Esophagus squamous epithelium (tissue), 5 donors: ENCODE measurements at places on chromosomes 16 and 17.

- no peaks in the 10 kb centered on the region for H3K4me1 ChIP-seq
- no peaks in the 10 kb centered on the region for H3K36me3 ChIP-seq
- no peaks in the 10 kb centered on the region for H3K27me3 ChIP-seq
- no peak overlapping the region for H3K4me3 ChIP-seq
- H3K27ac ChIP-seq = no peak overlapping the region
Observed at GRCh38 chr17:37708616-37709212, 36.1 kb downstream of the HNF1B start.

- H3K4me3 ChIP-seq = no peak overlapping the region
- no peak overlapping the region for H3K27ac ChIP-seq
- no peaks in the 10 kb centered on the region for H3K36me3 ChIP-seq
- H3K27me3 ChIP-seq = no peaks in the 10 kb centered on the region
Observed at GRCh38 chr17:18961634-18962493, 9.9 kb downstream of the SLC5A10 start.

DNA sequence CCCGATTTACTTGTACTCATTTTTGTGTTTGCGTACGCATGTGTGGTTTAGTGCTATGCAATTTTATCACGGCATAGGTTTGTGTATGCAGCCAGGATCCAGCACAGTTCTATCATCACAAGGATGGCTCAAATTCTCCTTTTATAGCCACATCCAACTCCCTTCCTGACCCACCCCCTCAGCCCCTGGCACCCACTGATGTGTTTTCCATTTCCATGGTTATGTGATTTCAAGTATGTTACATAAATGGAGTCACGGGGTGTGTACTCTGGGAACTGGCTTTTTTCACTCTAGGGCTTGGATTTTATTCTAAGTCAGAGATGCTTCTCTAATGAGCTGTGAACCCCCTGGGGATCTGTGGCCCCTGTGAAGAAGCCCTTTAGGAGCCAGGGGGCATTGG is 16.8 kb downstream of the IL4R start:
- H3K27ac ChIP-seq = peak overlapping the region; percentile 100
- no peaks in the 10 kb centered on the region for H3K27me3 ChIP-seq
- H3K36me3 ChIP-seq = peaks cover 14% of the 10 kb centered on the region
- H3K4me3 ChIP-seq = no peak overlapping the region
- DNase-seq = no peak

GRCh38 chr16:30699615-30700099 is 686 bp downstream of the SRCAP start:
- H3K27ac ChIP-seq = peak overlapping the region; percentile 100
- peaks cover 4% of the 10 kb centered on the region for H3K4me1 ChIP-seq
- peak overlapping the region; percentile 91 for H3K4me3 ChIP-seq
- H3K27me3 ChIP-seq = no peaks in the 10 kb centered on the region
- H3K36me3 ChIP-seq = peaks cover 37% of the 10 kb centered on the region
- DNase-seq = no peak

DNA sequence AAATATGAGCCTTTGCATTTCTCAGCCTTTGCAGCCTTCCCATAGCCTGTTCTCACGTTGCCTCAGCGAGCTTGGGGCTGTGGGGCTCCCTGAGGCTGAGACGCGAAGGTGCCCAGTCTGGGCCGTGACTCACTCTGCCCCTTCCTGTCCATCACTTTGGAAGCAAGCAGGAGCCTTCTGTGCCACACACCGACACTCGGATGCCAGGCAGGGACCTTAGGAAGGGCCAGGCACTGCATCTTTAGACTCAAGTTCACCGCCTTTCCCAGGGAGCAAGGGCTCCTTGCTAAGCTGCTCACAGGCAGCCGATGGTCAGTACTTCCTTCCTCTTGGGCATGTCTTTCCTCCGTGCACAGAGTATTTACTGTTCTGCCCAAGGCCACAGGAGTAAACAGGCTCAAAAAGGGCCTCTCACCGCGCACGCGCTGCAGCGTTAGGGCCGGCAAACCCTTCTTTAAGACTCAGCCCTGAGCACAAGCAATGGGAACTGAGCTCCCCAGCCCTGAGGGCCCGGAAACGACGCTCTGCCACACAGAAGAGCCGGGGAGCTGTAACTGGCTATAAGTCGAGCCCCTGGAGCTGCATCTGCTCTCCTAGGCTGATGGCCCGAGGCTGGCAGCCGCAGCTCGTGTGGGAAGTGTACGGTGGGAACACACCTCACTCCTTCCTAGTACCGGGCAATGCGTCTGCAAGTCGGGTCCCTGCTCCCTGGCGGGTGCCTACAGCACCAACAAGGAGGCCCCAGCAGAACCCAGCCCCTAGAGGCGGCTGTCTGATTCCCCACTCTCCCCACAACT is 7.2 kb downstream of the TIMM22 start:
- peaks cover 68% of the 10 kb centered on the region for H3K4me1 ChIP-seq
- no peak for DNase-seq
- H3K4me3 ChIP-seq = no peak overlapping the region
- no peaks in the 10 kb centered on the region for H3K27me3 ChIP-seq
- H3K36me3 ChIP-seq = peaks cover 25% of the 10 kb centered on the region

- no peak for DNase-seq
- no peak overlapping the region for H3K4me3 ChIP-seq
- H3K27me3 ChIP-seq = no peaks in the 10 kb centered on the region
- H3K4me1 ChIP-seq = no peaks in the 10 kb centered on the region
- no peaks in the 10 kb centered on the region for H3K36me3 ChIP-seq
- H3K27ac ChIP-seq = no peak overlapping the region
Observed at GRCh38 chr16:83554096-83554495, 253.7 kb upstream of the HSBP1 start.

DNA sequence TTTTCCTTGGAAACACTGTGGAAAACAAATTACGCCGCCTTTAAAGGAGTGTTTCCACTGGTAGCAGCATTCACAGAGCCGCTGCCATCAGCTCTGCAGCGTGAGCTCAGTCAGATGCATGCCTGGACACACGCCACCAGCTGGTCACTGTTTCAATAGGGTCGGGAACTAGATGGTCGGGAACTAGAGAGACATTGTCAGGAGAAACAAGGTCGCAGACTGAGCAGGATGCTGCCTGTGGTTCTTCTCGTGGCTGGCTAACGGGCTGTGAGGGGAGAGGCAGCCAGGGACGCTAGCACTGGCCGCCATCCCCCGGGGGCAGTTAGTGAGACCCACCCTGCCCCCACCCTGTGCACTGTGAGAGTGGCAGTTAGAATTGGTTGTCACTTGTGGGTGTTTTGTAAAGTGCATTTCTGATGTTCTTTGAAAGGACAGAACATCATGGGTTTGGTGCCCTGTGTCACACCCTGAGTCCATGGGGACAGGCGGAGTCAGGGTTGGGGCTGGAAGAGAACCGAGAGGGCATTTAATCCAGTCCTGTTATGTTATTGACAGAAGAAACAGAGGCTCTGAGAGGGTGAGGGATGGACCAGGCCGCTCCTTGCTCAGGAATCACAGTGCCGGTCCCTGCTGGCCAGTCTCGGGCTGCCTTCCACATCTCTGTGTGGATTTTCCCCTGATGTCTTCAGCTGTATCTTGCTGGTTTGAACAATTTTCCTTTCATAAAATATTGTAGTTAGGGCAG is 86.3 kb downstream of the SPECC1 start:
- no peak overlapping the region for H3K4me3 ChIP-seq
- H3K36me3 ChIP-seq = no peaks in the 10 kb centered on the region
- no peak for DNase-seq
- no peaks in the 10 kb centered on the region for H3K27me3 ChIP-seq
- peak overlapping the region; percentile 63 for H3K27ac ChIP-seq

GRCh38 chr17:37273409-37274051 is 102.3 kb upstream of the C17orf78 start:
- no peak for DNase-seq
- H3K27ac ChIP-seq = no peak overlapping the region
- no peaks in the 10 kb centered on the region for H3K27me3 ChIP-seq
- H3K4me3 ChIP-seq = no peak overlapping the region
- no peaks in the 10 kb centered on the region for H3K4me1 ChIP-seq

DNA sequence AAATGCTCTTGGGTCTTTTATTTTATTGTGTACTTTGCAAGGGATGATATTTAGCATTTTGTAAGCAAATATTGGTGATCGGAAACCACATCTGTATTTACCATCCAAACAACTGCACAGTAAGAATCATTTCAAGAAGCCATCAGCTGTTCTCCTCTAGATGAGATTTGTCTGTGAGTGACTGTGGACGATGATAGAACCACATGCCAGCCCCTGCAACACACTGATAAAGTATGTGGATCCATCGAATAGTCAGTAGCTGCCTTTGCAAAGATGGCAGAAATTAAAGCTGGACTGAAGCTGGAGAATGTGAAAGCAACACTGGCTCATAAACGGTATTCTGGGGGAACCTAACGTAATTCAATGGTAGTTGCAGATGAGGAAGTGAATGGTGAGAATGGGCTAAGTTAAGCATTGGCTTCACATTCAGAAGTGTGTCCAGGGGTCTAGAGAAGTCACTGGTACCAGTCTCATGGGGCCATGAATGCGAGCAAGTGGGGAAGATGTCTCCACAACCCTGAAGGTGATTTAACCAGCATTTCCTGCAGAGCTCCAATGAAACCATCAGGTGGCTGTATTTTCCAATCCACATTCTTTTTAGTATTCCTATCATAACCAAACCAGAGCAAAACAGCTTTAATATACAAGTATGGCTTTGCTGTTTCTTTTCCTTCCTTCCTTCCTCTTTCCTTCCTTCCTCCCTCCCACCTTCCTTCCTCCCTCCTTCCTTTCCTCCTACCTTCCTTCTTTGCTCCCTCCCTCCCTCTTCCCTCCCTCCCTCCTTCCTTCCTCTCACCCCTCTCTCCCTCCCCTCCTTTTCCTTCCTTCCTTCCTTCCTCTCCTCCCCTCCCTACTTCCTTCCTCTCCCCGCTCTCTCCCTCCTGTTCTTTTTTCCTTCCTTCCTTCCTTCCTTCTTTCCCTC is 169.4 kb downstream of the ABCA8 start:
- no peaks in the 10 kb centered on the region for H3K4me1 ChIP-seq
- no peak overlapping the region for H3K4me3 ChIP-seq
- no peaks in the 10 kb centered on the region for H3K27me3 ChIP-seq
- no peak overlapping the region for H3K27ac ChIP-seq

DNA sequence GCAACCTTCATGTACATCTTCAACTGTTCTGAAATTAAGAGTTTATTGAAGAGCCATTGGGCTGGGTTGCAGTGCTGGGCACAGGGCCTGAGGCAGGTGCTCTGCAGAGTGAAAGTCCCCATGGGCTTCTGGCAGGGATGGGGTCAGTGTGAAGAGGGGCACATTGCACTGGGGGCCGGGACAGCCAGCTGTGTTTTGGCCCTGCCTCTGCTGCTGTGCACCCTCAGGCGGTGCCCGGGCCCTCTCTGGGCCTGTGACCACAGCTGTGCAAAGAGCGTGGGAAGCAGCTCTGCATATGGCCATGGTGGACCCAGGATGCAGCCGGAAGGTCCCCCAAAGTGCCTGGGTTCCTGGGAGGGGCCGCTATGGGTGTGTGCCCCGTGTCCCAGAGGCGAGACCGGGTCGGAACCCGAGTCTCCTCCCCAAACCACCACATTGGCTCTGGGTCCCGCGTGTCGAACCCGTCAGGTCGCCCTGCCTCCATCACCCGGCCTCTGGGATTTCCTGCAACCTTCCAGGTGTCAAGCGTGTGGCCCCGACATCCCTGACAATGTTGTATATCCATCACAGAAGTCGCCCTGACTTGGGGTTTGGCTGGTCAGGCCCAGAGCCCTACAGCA is 38.2 kb upstream of the ZNF469 start:
- H3K36me3 ChIP-seq = no peaks in the 10 kb centered on the region
- H3K27ac ChIP-seq = no peak overlapping the region
- H3K27me3 ChIP-seq = no peaks in the 10 kb centered on the region
- H3K4me3 ChIP-seq = no peak overlapping the region

DNA sequence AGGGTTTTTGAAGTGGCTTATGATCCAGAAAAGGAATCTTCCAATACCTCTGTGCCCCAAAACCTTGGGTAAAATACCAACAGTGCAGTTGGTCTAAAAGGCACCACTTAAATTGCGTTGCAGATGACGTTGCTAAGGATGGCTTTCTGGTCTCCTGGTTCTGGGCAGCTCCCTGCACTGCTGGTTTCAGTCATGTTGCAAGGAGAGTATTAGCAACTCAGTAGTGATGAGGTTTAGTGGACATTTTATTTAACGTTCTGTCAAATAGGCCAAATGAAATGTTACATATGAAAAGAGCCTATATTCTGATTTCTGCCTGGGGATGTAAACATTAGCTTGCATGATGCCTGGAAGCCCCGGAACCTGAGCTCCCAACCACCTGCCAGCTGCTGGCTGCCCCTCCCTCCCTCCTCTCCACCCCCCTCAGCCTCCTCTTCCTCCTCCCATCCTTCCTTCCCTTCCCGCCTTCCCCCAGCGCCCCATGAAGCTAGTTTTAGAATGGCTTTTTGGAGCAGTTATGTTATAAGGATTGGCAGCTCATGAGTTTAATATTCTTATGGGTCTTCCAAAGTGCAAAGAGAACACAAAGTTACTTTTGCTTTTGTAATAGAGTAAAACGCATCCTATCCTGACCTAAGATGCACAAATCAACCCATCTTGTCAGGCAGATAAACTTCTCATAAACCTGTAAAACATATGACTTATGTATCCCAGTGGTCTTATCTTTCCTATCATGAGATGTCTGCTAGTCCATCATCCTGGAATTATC is 20.7 kb downstream of the CD7 start:
- H3K27ac ChIP-seq = peak overlapping the region; percentile 91
- peak overlapping the region; percentile 47 for H3K4me3 ChIP-seq
- no peak for DNase-seq
- H3K4me1 ChIP-seq = peaks cover 57% of the 10 kb centered on the region
- no peaks in the 10 kb centered on the region for H3K36me3 ChIP-seq

GRCh38 chr16:75248142-75248535 is 3.3 kb downstream of the BCAR1 start:
- no peak overlapping the region for H3K27ac ChIP-seq
- no peak for DNase-seq
- no peak overlapping the region for H3K4me3 ChIP-seq
- H3K4me1 ChIP-seq = peaks cover 64% of the 10 kb centered on the region

GRCh38 chr16:9409560-9410493 is 318.4 kb downstream of the HAPSTR1 start:
- no peak overlapping the region for H3K4me3 ChIP-seq
- H3K27ac ChIP-seq = no peak overlapping the region
- H3K36me3 ChIP-seq = no peaks in the 10 kb centered on the region
- no peaks in the 10 kb centered on the region for H3K27me3 ChIP-seq
- no peaks in the 10 kb centered on the region for H3K4me1 ChIP-seq
- DNase-seq = no peak

DNA sequence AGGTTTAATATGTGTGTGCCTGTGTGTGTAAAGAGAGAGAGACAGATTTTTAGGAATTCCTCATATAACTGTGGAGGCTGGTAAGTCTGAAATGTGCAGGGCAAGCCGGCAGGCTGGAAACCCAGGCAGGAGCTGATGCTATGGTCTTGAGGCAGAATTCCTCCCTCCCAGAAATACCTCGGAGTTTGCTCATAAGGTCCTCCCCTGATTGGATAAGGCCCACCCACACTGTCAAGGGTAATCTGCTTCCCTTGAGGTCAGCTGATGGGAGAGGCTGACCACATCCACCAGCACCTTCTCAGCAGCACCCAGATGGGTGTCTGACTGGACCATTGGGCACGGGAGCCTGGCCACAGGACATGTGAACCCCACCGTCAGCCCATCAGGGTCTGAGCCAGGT is 42.4 kb downstream of the C16orf95 start:
- peaks cover 14% of the 10 kb centered on the region for H3K4me1 ChIP-seq
- no peaks in the 10 kb centered on the region for H3K36me3 ChIP-seq
- no peak for DNase-seq
- H3K27ac ChIP-seq = no peak overlapping the region
